ENCODE measurements at places on chromosomes 1 and 21.

GRCh38 chr1:245166471-245166885, 11.7 kb downstream of the KIF26B start:
- DNase-seq: peak; percentile 27

DNA sequence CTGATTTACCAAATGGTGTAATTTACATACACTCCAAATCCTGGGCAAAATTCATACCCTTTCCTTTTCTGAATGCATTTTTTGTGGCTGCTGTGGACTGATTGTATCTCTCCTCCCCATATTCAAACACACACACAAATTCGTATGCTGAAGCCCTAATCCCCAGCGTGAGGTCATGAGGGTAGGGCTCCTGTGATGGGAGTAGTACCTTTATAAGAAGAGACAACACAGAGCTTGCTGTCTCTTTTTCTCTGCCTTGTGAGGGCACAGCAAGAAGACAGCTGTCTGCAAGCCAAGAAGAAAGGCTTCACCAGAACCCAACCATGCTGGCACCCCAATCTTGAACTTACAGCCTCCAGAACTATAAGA, 24.4 kb downstream of the DUSP10 start:
- DNase-seq: no peak

- no peak for DNase-seq
These were observed 11.8 kb upstream of the NTMT2 start for GRCh38 chr1:170133766-170134495.

- DNase-seq: no peak
These were observed 2.6 kb downstream of the RUNX3 start for GRCh38 chr1:24927473-24927872.

- peak; percentile 67 for DNase-seq
These were observed 23.9 kb upstream of the RUNX1 start for GRCh38 chr21:35072960-35073359.

GRCh38 chr1:234962340-234962989, 166.2 kb downstream of the TOMM20 start:
- peak; percentile 100 for DNase-seq

Data from EH (cell line).